ENCODE measurements at places on chromosomes 5 and 9.

DNA sequence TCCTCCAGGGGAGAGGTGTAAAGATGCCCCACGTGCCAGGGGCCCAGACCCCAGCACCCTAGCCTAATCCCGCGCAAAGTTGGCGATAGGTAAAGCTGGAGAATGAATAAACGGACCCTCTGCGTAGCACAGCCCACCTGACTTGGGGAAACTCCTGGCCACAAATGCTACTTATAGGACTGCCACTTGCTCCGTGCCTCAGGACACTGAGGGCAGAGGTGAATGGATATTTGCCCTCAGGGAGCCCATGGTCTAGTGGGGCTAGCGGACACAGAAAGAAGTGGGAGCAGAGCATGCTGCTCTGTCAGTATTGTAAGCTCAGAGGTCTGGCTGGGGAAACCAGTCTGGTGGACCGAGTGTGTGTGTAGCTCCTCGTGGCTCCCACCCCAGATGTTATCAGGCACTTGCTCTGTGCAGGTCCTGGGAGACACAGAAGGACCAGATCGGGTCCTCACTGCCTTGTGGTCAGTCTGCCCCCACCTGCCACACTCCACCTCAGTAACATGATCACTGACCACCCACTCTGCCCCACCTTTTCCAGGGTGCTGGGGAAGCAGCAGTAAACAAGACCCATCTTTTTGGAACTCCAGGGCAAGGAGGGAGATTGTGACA is 841 bp downstream of the GRK6 start:
- DNase-seq = no peak

DNA sequence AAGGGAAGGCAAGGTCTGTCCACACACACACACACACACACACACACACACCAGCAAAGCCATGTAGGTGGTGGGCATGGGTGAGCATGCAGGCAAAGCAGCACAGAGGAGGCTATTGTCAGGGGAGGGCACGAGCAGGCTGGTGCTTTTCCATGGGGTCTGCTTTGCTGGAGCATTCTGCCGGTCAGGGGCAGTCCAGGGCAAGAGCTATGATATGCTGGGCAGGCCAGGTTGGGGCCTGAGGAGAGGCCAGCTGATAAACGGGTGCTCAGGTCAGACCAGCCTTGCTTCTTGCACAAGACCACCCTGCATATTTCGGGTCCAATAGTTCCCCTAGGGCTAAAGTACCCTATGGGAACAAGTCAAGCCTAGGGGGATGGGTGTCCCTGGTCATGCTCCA is 253.9 kb upstream of the DMAC1 start:
- no peak for DNase-seq

DNA sequence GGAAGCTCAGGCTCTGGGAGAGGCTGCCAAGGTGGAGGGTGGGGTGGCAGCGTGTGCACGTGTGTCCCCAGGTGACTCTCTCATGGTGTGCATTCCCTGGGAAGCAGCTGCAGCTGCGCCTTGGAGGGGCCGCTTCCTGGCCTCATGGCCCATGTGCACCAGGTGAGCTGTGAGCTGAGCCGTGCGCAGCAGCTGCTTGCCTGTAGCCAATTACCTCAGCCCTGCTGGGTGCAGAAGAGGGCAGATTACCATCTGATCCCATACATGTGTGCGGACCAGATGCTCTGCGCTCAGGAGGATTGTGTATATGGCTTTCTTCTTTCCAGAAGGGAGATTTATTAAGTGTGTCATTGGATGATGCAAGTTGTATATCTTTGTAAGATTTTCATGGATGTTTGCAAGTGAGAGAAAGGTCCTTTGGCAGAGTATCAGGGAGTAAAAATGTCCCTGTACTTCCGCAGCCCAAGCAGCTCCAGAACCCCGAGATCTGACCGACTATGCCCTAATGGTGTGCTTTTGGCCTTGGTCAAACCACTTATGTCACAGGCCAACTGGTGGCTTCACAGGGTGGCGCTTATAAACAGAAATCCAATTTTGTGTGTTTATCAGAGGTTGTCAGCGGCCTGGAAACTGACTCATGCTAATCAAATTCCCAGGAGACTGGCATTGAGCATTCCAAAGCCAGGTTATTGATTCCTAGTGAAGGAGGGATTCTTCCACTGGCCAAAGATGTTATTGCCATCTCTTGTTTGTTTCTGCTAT is 229.3 kb downstream of the GOLPH3 start:
- no peak for DNase-seq

GRCh38 chr9:87535817-87536539 is 38.3 kb downstream of the DAPK1 start:
- no peak for DNase-seq

DNA sequence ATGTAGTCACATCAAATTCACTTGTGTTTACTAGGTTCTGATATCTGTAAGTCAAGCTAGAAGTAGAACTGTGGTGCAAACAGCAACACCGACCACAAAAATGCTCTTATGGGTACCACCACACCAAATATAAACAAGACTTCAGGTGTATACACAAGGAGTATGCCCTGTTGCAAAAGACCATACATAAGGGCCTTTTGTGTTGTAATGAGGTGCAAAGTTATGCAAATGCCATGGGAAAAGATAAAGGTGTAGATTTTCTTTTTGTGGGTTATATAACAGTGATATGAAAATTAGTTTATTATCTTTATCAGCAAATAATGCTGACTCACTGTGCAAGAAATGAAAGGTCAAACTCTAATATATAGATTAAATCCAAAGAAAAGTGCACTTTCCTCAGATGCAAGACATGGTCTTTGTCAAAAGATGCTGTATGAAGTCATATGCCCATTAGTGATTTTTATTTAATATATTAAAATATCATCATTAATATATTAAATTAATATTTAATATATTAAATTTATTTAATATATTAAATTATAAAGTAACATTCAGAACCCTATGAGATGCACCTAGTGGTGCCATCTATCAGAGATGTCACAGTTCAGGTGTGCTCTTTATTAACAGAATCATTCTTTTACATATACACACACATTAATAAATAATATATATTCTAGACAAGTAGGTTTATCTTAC is 26.7 kb upstream of the ALDH1A1 start:
- no peak for DNase-seq

GRCh38 chr5:140213370-140213983 is 38.5 kb downstream of the CYSTM1 start:
- DNase-seq = no peak

- no peak for DNase-seq
Measured at GRCh38 chr5:91521334-91521733, 138.2 kb upstream of the ARRDC3 start.

DNA sequence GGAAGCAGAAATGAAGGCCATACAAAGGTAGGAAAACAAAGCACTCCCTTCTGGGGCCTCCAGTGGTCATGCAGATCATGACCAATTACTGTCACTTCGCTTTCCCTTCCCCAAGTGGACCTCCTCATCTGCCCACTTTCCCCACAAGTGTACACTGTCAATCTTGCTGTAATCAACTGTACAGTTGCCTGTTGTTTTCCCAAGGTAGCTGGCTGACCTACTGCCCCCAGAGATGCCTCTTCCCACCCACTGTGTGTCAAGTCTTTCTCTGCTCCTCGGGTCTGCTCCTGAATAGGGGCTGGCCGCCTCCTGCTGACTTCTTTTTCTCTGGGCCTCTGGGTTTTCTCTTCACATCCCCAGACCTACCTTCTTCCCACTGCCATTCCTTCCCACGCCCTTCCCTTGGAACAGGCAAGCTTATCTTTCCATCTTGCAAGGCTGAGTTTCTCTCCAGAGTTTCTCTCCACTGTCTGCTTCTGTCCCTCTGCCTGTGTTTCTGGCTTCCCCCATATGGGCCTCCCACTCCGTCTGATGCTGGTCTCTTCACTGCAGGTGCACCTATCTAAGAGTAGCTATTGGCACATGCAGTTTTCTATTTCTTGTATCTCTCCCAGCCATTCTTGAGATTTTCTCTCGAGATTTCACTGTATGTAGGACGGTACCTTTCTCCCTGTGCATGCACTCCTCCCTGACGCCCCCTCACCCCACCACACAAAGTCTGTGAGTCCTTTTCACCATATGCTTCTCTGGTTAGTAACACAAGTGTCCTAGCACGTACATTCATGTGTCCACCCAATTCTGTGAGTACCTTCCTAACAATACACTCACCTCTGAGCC is 2.4 kb downstream of the ELL2 start:
- no peak for DNase-seq

GRCh38 chr5:73125289-73125688 is 4.9 kb downstream of the TMEM171 start:
- no peak for DNase-seq

DNA sequence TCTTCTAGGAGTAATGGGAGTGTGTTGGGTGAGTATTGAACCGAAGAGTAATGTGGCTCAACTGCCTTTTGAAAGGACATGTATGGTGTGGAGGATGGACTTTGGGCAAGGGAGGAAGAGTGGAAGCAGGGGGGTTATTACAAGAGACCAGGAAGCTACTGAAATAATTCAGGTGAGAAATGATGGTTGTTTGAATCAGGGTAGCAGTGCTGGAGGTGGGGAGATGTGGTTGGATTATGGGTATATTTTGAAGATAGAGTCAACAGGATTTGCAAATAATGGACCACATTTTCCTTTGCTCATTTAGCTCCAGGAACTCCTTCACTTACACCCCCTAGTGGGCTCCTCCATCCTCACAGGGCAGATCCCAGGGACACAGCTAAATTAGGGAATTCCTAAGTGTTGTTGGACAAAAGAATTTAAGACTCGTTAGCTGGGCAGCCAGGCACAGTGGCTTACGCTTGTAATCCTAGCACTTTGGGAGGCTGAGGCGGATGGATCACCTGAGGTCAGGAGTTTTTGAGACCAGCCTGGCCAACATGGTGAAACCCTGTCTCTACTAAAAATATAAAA is 1.2 kb upstream of the SLC4A9 start:
- no peak for DNase-seq

GRCh38 chr5:59356813-59357380 is 536.6 kb downstream of the PDE4D start:
- no peak for DNase-seq

GRCh38 chr5:144048259-144048856 is 122.1 kb downstream of the YIPF5 start:
- DNase-seq = no peak

DNA sequence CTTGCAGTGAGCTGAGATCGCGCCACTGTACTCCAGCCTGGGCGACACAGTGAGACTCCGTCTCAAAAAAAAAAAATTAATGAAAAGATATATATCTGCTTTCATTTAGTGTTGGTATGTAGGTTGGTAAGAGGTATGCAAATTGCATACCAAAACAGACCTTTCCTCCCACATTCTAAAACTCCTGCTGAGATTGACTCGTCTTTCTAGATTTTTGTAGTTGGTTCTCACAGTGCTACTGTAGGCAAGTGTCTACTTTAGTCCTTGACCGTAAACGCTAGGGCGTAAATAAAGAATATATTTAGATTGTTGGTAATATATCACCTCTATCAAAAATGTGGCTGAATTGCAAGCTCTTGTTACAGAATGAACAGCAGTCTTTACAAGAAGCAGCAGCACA is 445.9 kb downstream of the CHSY3 start:
- no peak for DNase-seq

- no peak for DNase-seq
Measured at GRCh38 chr5:28807195-28807729, 1768.9 kb upstream of the CDH9 start.

- DNase-seq = no peak
Measured at GRCh38 chr5:154784856-154785255, 29.7 kb downstream of the LARP1 start.

DNA sequence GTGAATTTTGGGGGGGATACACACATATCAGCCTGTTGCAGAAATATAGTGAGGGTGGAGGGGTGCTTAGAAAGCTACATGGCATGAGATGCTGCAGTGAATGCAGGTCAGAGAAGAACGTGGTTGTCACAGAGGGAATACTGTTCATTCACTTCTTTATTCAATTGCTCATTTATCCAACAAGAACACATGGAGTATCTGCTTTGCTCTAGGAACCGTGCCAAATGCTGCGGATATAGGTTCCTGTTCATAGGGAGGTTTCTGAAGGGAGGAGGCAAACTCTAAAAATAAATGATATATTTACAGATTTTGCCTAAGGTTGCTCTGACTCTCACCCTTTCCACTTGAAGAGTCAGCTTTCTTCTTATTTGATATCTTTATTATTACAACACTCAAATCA is 444.3 kb upstream of the CLINT1 start:
- DNase-seq = no peak

GRCh38 chr5:102223542-102224477 is 72.3 kb downstream of the SLCO4C1 start:
- no peak for DNase-seq

DNA sequence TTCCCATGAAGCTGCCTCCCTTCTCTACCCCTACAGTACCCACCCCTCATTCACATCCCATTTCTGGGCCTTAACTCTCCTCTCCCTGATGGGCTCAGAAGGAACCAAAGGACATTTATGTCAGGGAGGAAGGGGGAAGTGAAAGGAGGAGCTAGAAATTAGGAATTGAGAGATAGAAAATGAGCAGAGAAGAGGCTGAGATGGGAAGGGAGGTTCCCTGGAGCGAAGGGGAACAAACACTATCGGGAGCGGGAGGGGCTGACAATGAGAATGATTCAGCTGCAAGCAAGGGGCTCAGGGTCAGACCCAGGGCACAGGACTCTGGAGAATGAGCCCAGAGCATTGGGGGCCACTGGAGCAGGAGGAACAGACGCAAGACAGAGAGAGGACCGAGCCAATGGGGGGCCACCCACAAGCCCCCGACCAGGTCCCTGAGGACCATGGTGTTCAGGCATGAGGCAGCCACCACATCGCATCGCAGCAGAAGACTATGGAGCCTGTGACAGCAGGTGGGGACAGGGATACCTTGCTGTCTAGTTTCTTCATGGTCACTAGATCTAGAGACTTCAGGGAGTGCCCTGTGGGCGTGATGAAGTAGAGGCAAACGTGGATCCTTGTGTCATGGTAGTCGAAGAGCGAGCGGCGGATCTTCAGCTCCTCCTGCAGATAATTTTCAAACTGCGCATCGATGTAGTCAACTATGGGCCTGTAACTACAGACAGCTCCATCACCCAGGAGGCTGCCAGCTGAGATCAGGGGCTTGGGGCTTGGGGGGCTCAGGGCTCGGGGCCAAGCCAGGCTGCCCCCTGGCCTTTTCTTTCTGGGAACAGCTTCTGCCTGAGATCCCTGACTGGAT is 13.6 kb downstream of the SEPTIN8 start:
- no peak for DNase-seq

GRCh38 chr5:53059281-53059680 is 50.3 kb downstream of the MOCS2 start:
- DNase-seq = no peak

GRCh38 chr5:172491481-172491880 is 37.2 kb upstream of the SH3PXD2B start:
- DNase-seq = no peak

DNA sequence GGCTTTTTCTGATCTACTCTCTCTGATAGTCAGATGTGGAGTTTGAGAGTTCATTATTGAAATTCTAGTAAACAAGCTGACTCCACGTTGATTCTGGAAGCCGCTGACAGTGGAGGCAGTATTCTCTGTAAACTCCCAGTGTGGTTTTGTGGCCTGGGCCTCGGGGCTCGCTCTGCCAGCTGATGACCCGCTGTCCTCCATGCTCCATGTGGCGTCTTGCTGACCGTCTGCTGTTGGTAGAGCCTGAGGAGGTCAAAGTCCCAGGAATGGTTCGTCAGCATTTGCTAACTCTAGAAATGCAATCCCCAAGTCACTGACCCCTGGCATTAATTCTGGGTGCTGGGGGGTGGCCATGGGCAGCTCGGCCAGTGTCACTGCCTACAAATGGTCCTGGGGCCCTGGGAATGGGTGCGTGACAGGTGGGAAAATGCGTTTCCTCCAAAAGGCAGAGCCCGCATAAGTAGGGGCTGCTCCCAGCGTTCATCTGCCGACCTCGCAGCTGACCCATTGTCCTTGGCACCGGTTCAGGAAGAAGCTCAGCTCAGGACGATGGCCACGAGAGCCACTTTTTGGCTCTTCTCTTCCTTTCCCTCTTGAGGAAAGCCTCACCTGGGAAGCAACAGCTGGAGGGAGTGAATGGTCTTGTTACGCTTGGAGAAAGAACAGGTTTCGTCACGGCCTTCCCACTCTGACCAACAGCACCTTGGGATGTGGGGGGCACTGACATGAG is 55.1 kb downstream of the MRPL36 start:
- no peak for DNase-seq
